Frontal cortex (tissue), 4 donors: ENCODE measurements at places on chromosomes 1 and 21. TPM values are rescaled to one million over a fixed set of nuclear protein-coding genes. Genes with fewer than 3 reads are reported as not detected.
A peak's percentile ranks its signal among the peaks of the same experiment; 100 is the strongest.

DNA sequence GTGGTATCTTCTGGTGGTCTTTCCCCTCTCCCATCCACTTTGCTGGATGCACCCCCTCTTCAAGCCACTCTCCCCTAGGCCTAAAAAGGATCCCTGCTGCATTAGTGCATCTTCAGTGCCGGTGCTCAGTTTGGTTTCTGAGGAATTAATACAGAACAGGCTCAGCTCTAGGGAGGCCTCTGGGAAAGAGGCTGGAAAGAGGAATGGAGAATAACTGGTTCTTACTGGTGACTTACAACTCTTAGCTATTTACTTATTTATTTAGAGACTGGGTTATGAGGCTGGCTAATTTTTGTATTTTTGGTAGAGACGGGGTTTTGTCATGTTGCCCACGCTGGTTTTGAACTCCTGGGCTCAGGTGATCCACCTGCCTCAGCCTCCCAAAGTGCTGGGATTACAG lies 19.0 kb downstream of the MFN2 start:
- no peak for DNase-seq

- no peak for DNase-seq
These were observed 29.0 kb downstream of the HIVEP3 start for GRCh38 chr1:41889506-41890414.

Gene ADGRL2
- 120 TPM for total RNA-seq

DNA sequence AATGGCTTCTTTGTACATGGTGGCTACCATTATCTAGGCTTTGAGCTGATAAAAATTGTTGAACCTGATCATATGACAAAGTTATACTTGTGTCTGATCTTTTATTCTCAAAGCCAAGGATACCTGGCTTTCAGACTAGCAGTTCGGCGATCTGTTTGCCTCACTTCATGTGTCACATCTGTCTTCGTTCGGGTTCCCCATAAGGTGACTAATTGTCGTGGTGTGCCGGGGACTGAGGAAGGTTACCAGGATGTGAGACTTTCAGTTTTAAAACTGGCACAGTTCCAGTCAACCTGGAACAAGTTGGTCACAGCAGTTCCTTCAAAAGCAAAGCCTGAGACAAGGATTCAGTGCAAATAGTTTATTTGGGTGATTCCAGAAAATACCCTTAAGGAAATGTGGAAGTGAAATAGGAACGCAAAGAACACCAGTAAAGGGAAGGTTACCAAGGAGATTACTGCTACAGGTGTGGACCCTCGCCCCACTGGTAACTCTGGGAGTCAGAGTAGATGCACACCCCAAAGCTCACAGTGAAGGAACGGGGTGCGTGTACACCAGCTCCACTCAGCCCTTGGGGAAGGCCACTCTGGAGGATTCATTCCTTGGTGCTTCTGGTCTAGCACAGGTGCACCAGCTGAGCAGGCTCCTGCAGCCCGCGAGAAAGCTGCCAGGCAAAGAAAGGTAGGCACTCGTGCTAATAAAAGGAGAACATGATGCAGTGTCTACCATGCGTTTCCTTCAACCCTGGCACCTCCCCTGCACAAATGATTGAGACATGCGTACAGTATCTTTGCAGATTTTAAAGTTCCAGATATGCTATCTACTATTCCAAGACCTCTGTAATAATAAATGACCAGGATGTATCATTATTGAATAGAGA lies 69.0 kb downstream of the VWA5B1 start:
- DNase-seq = no peak

GRCh38 chr1:95033843-95034242 lies 38.9 kb downstream of the ALG14 start:
- DNase-seq = no peak

- no peak for DNase-seq
These were observed 4.7 kb upstream of the PTPRF start for GRCh38 chr1:43526002-43526401.

DNA sequence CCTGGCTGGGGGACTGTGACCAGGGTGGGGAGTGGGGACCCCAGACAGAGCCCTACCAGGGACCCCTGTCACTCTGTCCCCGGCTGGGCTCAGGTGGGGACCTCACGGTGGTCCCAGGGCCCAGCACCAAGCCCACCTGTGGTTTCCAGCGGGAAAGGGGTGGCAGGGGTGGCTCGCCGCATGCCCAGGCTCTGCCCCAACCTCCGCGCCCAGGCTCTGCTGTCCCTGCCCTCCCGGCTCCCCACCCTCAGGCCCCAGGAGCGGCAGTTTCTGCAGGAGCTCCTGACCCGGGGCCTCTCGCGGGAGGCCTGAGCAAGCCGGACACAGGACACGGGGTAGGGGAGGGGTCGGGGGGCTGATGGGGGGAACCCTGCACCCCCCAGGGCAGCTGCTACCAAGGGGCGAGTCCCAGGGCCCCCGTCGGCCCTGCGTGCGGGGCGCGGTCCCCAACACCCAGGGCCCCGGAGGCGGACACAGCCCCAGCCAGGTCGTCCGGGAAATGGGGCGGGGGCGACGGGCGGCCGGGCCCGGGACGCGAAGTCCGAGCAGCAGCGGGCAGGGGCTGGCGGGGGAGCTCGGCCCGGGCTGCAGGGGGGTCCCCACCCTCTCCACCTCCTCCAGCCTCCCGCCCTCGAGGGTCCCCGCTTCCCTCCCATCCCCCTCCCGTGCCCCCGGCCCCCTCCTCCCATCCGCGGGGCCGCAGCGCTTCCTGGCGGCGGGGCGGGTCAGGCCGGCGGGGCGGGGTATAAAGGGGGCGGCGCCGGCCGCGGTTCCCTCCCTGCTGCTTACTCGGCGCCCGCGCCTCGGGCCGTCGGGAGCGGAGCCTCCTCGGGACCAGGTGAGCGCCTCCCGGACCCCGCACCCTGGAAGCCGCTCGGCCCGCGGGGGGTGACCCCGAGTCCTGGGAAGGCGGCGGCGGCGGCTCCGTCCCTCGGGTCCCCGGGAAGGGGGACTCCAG lies at the start of gene COL6A2:
Gene COL6A2 (plus strand): TSS at position 777 of the 958 bp plus-strand sequence.
- no peak for DNase-seq

DNA sequence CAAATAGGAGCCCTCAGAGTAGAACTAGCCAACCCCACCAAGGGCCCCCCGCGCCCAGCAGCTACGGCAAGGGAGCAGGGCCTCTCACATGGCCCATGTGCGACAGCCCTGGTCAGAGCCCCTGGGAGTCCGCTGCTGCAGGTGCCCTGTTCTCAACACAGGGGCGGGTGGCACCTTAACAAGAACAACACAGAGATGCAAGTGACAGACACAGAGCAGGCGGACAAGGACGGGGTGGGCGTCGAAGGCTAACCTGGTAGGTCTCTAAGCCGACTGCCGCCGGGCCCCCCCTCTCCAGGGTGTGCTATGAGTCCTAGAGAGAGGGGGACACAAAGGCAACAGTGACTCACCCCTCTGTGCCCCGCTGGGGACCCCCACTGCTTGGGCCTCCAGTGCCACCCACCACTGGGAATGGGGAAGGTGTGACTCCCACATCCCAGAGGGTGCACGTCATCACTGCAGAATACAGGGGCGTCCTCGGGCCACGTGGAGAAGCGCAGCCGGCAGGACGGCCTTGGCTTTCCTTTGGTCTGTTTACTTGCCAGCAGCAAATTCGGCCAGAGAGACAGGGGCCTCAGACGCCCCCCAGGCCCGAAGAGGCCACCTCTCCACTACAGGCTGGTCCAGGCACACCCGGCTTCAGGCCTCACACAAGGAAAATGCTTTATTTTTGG lies 44.8 kb downstream of the PRDM15 start:
- no peak for DNase-seq

DNA sequence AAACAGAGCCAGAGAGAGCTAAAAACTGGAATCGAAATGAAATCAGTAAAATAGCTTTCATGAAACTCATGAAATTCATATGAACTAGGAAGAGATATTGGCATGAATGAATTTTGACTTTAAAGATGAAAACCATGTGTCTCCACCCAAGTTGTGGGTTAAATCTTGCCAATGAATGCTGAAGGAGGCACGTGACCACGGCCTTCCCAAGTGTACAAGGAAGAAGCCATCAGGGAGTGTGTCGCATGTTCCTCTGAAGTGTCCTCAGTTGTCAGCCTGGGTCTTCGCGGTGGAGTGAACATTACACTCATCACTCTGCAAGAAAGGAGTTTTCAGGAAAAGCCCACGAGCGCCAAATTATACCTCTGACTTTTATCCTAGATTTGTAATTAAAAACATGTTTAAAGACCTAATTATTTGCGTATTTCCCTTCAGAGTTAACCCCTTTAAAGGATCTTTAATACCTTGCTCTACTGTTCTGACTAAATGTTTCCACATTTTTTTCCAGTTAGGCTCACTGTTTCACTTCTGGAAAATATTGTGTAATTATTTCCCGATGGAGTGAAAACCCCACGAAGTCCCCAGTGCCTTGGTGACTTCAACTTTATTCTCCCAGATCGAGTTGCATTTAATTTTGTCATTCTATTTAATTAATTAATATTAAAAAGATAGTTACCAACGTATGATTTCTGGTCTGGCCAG lies 118.3 kb downstream of the DHRS3 start:
- no peak for DNase-seq

DNA sequence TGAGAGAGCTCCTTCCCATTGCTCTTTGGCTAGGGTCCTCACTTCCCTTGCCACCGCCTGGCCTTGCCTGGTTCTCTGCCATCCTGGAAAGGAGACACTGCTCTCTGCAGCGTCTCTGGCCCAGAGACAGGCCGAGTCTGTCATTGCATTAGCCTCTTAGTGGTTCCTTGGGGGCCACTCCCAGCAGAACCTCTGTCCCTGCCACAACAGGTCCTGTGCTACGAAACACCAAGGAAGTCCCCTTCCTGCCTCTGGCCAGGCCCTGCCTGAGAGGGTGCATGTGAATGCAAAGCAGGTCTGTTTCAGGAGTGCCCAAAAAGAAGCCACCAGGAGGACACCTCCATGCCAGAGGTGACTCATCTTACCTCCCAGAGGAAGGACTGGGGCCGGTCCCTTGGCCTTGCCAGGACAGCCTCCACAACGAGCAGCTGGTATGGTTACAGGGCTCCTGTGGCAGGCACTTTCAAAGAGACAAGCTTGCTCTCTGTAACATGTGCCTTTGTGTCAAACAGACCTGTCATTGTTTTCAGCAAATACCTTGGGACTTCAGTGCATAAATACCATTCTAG lies 59.6 kb downstream of the VPS26C start:
- peak; percentile 53 for DNase-seq

DNA sequence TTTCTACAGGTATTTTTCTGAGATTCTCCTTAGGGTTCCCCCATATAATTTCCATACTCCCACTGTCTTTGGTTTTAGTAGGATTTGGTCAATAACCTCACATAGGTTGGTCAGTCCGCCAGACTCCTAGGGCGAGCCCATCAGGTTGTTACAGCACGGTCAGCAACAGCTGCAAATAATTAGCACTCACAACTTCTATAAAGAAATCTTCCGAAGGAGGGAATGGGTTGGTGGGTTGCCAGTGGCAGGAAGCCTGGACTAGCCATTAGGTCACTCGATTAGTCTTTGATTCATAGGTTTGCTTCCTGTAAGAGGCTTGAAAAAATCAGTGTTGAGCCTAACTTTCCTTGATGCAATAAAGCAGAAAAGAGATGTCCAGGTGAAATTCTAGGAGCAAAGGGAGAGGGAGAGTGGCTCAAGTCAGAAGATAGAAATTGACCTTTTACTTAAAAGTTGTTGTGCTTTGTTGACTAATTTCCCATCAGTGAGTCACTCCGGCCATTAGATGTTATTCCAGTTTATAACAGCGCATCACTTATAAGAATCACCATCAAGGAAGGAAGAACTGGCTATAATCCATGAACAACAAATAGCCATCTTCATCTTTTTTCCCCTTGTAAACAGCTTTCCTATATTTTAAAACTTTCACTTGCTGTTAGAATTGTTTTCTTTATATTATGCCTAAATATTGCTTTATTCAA lies 88.3 kb downstream of the TPR start:
- DNase-seq = no peak

DNA sequence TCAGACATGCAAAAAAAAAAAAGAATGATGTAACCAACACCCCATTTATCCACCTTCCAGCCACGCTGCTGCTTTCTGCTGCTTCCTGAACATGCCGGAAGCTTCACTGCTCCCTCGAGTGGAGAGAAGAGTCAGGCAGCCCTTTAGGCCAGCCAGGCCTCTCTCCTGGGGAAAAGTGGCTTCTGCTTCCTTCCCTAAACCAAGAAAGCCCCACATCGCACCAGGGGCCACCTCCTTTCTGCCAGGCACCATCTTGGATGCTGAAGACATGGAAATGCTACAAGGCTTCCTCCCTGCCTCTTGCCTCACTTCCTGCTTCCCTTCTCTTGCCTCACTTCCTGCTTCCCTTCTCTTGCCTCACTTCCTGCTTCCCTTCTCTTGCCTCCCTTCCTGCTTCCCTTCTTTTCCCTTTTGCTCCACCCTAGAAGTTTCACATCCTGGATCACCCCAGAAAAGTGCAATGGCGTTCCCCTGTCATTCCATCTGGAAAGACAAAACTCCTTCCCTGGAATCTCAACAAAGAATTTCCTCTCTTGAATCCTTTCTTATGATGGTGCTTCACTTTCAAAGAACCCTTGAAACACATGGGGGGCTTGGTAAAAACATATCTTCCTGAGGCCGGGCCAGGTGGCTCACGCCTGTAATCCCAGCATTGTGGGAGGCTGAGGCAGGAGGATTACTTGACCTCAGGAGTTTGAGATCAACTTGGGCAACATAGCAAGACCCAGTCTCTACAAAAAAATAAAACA lies 18.7 kb downstream of the TNFRSF8 start:
- no peak for DNase-seq

DNA sequence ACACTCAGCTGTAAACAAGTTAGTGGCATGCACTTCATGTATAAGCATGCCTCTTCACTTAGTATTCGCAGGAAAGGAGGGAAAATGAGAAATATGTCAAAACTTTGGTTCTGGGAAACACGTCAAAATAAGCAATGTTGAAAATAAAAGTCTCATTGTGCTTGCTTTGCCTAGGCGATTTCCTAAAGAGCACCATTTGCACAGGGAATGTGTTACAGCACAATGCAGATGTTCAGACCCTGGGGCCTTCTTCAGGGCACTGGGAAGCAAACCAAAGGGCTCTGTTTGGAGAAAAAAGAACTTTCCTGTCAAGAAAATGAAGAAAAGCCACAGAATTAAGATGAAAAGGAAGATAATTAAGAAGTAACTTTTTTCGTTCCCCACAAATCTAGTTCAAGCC lies 98.6 kb upstream of the PLD5 start:
- no peak for DNase-seq

Gene GJA4
- 3.3 TPM for total RNA-seq

DNA sequence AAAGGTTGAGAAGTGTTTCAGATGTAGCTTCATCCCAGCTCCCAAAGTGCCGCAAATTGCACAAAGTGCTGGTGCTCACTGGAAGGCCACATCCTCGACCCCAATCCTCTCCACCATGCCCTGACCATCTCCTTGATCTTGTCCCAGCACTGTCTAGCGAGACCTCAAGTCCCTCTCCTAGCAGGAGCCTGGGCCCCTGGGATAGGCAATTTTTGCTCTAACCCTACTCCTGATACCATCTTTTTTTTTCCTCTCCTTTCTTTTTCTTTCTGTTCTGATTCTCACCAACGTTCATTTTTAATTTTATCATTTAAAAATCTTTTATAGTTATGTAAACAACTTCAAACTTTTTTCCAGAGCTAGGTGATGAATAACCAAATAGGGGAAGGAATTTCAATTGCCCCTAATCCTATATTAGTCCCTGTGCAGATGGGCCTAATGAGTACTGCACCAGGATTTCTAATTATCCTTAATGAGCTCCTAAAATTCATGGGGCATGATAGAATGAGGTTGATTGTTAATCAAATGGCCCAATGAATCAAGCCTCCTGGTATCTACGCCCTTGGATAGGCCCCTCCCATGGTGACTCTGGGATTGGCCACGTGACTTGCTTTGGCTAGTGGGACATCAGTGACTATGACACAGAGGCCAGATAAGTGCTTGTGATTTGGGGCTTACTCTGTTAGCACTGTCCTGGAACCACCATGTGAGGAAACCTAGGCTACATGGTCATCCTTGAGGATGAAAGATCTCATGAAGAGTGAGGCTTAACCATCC lies 41.5 kb upstream of the TENT5B start:
- DNase-seq = no peak
